Nucleus accumbens (tissue), 56 donors: ENCODE measurements at places on chromosomes 13 and 19.

- DNase-seq, result no peak
These were observed 57.6 kb downstream of the COL4A1 start for GRCh38 chr13:110249326-110249725.

- DNase-seq, result no peak
These were observed 6.3 kb downstream of the PLEKHF1 start for GRCh38 chr19:29671393-29672160.

DNA sequence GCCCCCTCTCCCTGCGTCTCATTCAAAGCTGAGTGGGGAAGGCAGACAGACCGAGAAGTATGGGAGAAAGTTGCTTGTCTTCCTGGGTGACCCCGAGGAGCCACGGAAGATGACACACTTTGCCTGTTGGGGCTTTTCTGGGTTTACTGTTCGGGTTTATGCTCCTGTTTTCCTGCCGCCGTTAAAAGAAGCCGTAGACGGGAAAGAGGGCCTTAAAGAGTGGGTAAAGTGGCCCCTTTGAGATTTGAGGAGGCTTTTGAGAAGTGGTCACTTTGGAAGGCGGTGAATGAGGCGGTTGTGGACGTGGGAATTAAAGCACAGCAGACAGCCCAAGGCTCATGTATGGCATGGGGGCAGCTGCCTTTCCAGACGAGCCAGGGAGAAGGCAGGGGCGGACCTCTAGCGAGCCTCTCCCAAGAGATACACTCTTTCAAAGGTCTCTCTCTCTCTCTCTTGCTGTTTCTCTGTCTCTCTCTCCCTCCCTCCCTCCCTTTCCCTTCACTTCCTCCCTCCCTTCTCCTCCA is 493 bp upstream of the LHFPL6 start:
- no peak for DNase-seq

DNA sequence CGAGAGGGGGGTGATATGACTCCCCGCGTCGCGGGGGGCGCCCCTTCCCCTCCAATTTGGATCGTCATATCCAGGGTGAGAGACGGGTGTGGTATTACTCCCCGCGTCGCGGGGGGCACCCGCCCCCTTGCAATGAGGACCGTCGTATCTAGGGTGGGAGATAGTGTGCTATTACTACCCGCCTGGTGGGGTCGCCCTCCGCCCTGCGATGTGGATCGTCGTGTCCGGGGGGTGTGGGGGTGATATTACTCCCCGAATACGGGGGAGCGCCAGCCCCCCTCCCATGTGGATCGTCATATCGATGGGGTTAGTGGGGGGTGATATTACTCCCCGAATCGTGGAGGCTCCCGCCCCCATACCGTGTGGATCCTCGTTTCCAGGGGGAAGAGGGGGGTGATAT is 29.2 kb upstream of the RGCC start:
- DNase-seq, result peak; percentile 3

DNA sequence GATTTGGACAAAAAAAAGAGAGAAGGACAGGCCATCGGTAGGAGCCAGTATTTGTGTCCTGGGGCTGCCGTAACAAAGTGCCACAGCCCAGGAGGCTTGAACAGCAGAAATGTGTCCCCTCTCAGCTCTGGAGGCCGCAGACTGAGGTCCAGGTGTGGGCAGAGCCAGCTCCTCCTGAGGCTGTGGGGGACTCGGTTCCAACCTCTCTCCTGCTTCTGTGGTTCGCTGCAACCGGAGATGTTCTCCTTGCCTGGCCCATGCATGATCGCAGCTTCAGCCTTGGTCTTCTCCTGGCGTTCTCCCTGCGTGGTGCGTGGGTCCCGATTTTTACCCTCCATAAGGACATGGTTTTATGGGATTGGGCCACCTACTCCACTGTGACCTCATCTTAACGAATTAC is 85.9 kb upstream of the SOX1 start:
- no peak for DNase-seq

DNA sequence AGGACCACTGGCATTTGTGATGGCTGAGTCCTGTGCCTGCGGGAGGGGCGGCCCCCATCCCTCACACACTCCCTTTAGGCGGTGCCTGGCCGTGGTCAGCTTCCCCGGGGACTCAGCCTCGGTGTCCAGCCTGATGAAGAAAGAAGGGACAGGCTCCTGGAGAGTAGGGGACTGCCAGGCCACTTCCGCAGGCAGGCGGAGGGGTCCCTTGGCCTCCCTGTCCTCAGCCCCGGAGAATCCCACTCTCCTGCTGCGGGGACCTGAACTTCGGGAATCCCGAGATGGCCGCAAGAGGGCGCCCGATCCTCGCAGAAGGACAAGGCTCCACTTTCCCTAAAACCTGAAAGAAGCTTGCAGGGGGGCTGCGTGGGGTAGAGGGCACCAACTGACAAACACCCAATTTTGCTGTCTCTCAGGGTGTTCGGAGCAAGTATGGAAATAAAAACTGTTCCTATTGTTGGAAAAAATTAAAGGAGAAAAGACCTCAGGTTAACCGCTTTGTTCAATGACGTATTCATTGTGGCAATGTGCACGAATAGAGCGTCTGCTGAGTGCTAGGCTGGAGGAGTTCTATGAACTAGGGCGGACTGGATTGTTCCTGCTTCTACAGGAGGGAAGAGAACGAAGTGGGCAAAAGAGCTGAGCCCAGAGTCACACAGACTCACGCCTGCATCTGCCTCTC is 297.3 kb downstream of the ZNF536 start:
- DNase-seq, result peak; percentile 31

DNA sequence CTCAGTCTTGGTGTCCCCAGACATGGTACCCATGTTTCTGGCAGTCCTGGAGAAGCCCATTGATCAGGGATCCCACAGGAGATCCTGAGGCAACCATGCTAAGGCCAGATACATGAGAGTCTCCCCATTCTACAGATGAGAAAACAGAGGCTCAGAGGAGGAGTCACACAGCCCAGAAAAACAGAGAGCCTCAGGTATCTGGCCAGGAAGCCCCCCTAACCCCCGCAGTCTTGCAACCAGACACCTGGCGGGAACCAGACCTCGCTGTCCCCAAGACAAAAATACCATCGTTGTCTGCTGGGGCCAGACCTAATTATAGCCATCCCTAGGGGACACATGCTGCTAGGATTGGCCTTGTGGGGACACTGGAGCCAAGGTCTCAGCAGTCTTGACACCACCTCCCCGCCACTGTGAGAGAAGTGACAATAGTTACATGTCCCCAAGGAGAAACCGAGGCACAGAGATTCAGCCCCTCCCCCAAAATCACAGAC is 1.6 kb upstream of the PDE4C start:
- no peak for DNase-seq

DNA sequence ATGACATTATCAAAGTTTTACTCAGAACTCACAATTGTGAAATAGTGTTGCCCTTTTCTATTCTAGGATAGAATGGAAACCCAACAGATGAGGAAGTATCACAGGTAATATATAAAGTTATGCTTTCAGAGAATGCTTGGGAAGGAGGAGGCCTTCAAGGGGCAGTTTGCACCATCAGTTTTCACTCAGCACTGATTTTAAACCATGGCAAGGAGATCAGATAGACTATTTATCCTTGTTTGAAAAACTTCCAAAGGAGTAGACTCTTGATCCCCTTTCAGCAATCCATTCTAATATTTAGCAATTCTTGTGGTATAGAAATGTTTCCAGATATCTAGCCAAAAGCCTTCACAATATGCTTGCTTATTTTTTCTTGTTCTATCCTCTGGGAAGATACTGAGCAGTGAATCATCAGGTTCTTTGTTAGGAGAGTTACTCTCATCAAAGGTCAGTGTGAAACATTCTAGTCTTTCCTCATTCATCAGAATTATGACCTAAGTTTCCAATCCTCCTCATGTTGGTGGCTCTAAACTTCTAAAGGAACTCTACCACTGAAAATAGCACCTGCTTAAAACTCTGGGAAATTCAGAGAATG is 3.8 kb downstream of the GPC6 start:
- no peak for DNase-seq

DNA sequence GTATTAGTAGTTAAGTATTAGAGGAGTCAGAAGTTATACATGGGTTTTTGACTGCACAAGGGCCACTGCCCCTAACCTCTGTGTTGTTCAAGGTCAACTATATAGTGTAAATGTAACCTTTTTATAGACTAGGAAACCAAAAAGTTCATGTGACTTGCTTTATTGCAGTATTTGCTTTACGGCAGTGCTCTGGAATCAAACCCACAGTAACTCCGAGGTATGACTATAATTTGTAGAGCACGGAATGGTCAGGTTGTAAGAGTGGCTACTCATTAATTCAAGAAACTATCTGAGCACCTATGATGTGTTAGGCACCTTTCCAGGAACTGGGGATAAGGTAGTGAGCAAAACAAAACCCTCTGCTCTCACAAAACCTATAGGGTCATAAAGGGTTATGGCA is 22.2 kb downstream of the SUPT20H start:
- DNase-seq, result no peak

DNA sequence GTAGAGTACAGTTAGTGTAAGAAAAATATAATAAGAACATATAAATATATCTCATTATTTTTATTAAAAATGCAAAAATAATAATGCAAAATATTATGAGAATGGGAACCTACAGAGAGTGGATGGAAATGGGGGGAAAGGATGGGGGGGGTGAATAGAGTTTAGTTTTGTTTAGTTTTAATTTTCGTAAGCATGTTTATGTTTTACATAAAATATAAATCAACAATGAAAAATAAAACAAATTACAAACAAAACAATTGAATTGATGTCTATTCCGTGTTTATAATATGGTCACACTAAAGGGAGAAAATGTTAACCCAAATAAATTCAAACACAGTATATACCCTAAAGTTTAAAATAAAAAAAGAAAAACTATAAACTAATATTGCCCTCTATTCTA is 1717.4 kb upstream of the SPRY2 start:
- DNase-seq, result no peak

DNA sequence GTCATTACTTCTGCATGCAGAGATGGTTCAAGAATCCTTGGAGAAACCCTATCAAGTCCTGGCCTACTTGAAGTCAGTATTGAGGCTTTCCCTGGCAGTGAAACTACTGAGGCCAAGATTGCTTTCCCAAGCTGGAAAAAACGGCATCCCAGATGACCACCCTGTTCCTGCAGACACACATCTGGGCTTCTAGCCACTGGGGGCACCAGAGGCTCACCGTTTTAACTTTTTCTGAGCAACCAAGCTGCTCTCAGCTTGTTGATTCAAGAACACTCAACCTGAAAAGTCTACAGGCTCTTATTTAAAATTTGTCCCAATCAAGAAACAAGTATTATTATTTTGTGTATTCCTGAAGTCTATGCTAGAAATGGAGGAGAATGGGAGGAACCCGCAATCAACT is 66.6 kb downstream of the SPRYD7 start:
- no peak for DNase-seq

GRCh38 chr13:23810685-23811240 is 78.4 kb downstream of the MIPEP start:
- no peak for DNase-seq

- no peak for DNase-seq
These were observed 287.5 kb upstream of the HTR2A start for GRCh38 chr13:47184321-47184720.

GRCh38 chr19:3690551-3691371 is 9.5 kb downstream of the PIP5K1C start:
- DNase-seq, result no peak

GRCh38 chr13:109783447-109783814 is 3.0 kb downstream of the IRS2 start:
- DNase-seq, result no peak

DNA sequence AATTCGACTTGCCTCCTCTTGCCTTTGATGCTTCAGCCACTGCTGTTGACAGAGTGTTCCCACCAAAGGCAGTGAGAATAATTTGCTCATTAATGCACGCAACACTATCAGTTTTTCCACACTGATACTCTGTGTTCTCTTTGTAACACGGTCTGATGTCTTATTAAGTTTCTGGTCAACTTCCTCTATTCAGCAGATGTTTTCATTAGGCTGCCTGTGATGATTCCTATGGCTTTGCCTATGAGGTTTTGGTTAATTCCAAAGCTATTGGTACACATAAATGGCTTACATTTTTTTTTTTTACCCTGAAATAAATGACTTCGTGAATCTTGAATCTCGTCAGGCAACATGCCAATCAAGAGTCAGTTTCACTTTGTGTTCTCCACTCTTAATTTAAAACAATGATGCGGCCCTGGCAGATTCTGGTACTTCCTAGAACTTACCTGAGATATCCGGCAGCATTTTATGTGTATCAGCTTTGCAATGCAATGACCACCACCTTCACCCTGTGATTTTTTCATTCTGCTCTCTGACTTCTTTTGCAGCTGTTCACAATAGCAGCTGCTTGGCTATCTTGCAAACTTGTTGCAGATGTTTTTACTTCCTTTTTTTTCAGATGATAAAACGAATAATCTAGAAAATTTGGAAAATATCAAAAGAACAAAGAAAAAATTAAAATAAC is 27.5 kb upstream of the KL start:
- DNase-seq, result no peak

- no peak for DNase-seq
These were observed 1.1 kb downstream of the PAF1 start for GRCh38 chr19:39389631-39390414.

DNA sequence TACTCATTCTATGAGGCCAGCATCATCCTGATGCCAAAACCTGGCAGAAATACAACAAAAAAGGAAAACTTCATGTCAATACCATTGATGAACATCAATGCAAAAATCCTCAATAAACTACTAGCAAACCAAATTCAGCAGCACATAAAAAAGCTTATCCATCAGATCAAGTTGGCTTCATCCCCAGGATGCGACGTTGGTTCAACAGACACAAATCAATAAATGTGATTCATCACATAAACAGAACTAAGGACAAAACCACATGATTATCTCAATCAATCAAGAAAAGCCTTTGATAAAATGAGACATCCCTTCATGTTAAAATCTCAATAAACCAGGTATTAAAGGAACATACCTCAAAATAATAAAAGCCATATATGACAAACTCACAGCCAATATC is 134.3 kb downstream of the UGGT2 start:
- no peak for DNase-seq

GRCh38 chr13:24134231-24134630 is 26.3 kb upstream of the SPATA13 start:
- no peak for DNase-seq

DNA sequence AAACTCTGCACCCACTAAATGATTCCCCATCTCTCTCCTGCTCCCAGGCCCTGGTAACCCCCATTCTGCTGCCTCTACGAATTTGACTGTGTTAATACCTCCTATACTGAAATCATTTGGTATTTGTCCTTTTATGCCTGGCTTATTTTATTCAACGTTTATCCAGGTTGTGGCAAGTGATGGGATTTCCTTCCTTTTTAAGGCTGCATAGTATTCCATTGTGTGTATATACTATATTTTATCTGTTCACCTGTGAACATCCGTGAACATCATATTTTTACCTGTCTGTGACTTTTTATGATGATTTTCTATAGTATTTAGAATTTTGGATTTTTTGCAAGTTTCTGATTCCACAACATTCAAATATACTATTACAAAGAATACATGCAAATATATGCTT is 13.9 kb upstream of the CEBPG start:
- no peak for DNase-seq

- DNase-seq, result no peak
These were observed 1.4 kb downstream of the LENG9 start for GRCh38 chr19:54462047-54462654.

- DNase-seq, result no peak
These were observed 1.5 kb upstream of the RGCC start for GRCh38 chr13:41455725-41456419.

- no peak for DNase-seq
These were observed at the start of gene ADM5 for GRCh38 chr19:49689133-49690078. TSS of gene ADM5 (plus strand) at chr19:49689594. CDS start at chr19:49689838, 244 bp downstream.

- no peak for DNase-seq
These were observed 138.3 kb downstream of the MTUS2 start for GRCh38 chr13:28958441-28958840.

GRCh38 chr19:3420909-3421619 is 54.7 kb downstream of the NFIC start:
- DNase-seq, result peak; percentile 36
